ENCODE measurements at places on chromosomes 11 and 22. TPM values are rescaled to one million over a fixed set of nuclear protein-coding genes. Genes with fewer than 3 reads are reported as not detected.

NNMT gene
- total RNA-seq = 2.3 TPM

DNA sequence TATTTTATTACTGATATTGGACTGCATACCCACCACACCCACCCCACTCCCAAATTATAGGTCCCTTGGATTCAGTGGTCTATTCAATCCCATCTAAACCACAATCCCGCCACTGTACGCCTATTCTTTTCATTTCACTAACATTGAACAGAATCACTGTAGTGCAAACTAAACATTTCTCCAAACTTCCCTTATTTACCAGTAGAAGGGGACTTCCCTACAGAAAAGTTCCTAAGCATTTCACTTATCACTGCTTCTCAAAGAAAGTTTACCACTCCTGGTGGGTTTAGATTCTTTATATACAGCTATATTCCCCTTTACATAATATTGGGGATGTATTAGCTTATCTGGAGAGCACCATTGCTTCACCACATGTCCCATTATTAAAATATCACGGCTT lies 29.3 kb downstream of the OR8B12 start:
- peaks cover 61% of the 10 kb centered on the region for H3K27me3 ChIP-seq
- no peaks in the 10 kb centered on the region for H3K36me3 ChIP-seq
- no peaks in the 10 kb centered on the region for H3K4me1 ChIP-seq
- no peak overlapping the region for H3K27ac ChIP-seq

- no peaks in the 10 kb centered on the region for H3K36me3 ChIP-seq
- H3K27ac ChIP-seq = no peak overlapping the region
- no peaks in the 10 kb centered on the region for H3K27me3 ChIP-seq
- peaks cover 11% of the 10 kb centered on the region for H3K4me1 ChIP-seq
- H3K4me3 ChIP-seq = no peak overlapping the region
These were observed 221.7 kb downstream of the SNX19 start for GRCh38 chr11:130694488-130695045.

DNA sequence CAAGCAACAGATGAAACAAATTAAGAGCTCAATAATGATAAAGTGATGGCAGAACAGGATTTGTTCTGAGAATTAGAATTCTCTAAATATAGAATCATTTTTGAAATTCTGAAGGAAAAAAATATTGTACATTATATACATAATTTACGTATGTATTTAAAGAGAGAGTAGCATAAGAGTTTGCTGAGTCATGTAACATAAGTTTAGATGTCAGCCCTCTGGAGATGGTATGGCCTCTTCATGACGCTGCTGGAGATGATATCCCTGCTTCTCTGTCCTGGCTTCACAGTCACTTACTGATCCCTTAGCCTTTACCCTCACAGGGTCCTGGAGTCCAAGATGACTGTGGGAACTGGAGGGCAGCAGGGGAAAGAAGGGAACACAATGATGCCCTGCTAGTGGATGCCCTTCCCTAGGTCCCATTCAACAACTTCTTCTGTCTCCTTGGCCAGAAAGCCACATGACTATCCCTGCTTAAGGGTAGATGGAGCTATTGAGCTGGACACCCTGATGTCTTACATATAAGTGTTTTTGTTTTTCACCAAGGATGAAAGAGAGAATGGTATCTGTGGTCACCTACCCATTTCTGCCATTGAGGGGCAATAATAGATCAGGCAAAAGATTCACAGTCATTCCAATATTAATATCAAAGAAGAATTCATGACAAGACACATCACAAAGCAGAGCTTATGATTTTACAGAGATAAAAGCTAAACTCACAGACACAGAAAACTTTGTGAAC lies 753.1 kb downstream of the TBC1D22A start:
- H3K36me3 ChIP-seq = peaks cover 3% of the 10 kb centered on the region
- H3K4me1 ChIP-seq = no peaks in the 10 kb centered on the region
- no peak overlapping the region for H3K4me3 ChIP-seq
- H3K27ac ChIP-seq = no peak overlapping the region

DNA sequence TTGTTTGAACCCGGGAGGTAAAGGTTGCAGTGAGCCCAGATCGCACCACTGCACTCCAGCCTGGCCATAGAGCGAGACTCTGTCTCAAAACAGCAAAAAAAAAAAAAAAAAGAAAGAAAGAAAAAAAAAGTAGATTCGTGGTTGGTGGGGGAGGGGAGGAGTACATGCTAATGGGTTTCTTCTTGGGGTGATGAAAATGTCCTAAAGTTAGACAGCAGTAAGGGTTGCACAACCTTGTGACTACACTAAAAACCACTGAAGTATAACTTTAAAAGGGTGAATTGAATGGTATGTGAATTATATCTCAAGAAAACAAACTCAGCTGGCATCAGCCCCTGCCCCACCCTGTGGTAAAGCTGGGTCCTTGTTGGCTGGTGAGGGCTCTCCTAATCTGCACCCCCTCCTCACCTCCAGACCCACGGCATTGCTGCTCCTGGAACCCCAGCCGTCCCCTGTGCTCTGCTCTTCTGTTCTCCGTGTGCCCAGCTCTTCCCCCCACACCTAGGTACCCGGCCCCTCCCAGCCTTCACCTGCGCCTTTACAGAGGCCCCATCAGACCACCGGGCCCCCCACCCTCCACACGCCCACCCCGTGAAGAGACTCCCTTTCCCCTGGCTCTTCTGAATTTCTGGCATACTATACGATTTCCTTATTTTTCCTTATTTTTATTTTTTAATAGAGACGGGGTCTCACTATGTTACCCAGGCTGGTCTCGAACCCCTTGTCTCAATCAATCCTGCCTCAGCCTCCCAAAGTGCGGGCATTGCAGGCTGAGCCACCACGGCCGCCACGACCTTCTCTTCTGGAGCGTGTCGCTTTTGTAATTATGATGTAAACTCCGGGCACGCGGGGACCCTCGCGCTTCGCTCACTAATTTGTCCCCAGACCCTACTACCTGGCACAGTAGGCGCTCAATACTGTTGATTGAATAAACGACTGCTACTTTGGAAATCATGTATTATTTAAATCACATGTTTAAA lies 924 bp upstream of the FADD start:
- H3K27ac ChIP-seq = peak overlapping the region; percentile 86
- peak overlapping the region; percentile 90 for H3K4me3 ChIP-seq
- H3K27me3 ChIP-seq = peaks cover 6% of the 10 kb centered on the region
- peaks cover 6% of the 10 kb centered on the region for H3K36me3 ChIP-seq

DNA sequence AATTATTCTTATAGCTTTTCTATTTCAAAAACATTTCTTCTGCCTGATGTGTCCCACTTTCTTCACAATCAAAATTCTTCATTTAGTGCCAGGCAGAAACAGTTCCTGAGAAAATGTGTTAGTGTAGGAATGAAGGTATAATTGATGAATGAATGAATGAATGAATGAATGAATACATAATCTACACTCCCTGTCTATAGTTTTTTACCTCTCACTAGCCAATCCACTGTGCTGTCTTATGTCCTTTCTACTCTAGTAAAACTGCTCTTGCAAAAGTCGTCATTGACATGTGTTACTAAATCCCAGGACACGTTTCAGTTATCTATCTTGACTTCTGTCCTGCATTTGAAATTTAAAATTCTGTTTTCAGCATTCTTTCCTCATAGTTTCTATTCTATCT lies 42.9 kb downstream of the CHORDC1 start:
- peaks cover 20% of the 10 kb centered on the region for H3K36me3 ChIP-seq
- H3K4me1 ChIP-seq = peaks cover 4% of the 10 kb centered on the region
- H3K27me3 ChIP-seq = no peaks in the 10 kb centered on the region
- no peak for DNase-seq

DNA sequence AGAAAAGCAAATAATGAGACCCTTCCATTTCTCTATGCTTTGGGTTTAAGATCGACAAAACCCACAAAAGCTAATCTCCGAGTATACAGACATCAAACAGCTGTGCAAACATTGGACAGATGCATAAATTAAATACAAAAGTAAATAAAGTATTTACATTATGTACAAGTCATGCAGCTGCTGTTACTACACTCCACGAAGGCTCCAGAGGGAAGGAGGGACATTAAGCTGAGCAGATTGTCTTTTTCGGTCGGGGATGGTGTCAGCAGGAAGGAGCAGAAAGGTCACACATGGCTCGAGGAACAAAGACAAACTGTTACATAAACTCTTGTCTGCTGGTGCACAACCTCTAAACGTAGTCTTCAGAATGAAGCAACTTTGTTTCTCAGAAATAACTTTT lies 88.8 kb upstream of the BARX2 start:
- H3K4me1 ChIP-seq = peaks cover 63% of the 10 kb centered on the region
- no peak overlapping the region for H3K27ac ChIP-seq
- no peak overlapping the region for H3K4me3 ChIP-seq
- DNase-seq = no peak
- no peaks in the 10 kb centered on the region for H3K27me3 ChIP-seq

GRCh38 chr11:35035894-35036408 lies 103.0 kb upstream of the CD44 start:
- H3K4me1 ChIP-seq = no peaks in the 10 kb centered on the region
- no peak overlapping the region for H3K27ac ChIP-seq
- no peaks in the 10 kb centered on the region for H3K36me3 ChIP-seq
- DNase-seq = no peak

DNA sequence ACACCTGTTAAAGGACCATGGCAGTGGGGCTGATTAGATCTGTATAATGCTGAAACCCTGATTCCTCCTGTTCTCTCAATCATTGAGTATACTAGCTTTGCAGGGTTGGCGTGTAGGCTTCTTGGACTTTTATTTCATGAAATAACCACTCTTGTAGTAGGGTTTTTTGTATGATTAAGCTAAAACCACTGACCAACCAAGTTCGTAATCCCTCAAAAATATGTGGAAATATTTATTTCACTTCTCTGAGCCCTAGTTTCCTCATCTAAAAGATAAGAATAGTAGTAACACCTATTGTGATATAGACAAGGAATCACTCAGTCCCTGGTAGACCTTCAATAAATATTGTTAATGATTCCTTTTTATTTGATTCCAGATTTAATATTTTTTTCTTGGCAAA lies 4.2 kb downstream of the API5 start:
- no peak overlapping the region for H3K4me3 ChIP-seq
- peaks cover 27% of the 10 kb centered on the region for H3K4me1 ChIP-seq
- H3K27me3 ChIP-seq = no peaks in the 10 kb centered on the region
- no peak for DNase-seq
- peaks cover 3% of the 10 kb centered on the region for H3K36me3 ChIP-seq
- no peak overlapping the region for H3K27ac ChIP-seq

DNA sequence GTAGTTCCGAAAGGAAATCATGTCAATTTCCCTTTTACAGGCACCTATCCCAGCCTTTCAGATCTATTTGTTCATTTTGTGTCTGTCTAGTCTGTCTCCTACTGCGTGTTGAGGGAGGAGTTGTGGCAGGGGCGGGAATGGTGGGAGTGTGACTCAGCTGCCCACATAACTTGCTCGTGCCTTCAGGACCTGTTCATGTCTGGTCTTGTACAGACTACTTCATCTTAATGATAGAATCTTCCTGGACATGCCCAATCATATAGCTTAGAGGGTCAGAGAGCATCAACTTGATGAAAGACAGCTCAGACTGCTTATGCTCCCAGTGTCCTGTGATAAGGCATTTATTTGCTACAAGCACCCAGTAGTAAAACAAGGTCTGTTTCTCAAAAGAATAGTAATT lies 61.0 kb upstream of the BIRC3 start:
- peak overlapping the region; percentile 90 for H3K27ac ChIP-seq
- peaks cover 26% of the 10 kb centered on the region for H3K4me1 ChIP-seq
- no peak for DNase-seq
- no peaks in the 10 kb centered on the region for H3K27me3 ChIP-seq
- H3K36me3 ChIP-seq = no peaks in the 10 kb centered on the region

- DNase-seq = no peak
- no peak overlapping the region for H3K27ac ChIP-seq
- no peak overlapping the region for H3K4me3 ChIP-seq
- peaks cover 36% of the 10 kb centered on the region for H3K27me3 ChIP-seq
These were observed 56.6 kb downstream of the LMO2 start for GRCh38 chr11:33835143-33835878.

CHST1 gene
- total RNA-seq = 1.0 TPM

DNA sequence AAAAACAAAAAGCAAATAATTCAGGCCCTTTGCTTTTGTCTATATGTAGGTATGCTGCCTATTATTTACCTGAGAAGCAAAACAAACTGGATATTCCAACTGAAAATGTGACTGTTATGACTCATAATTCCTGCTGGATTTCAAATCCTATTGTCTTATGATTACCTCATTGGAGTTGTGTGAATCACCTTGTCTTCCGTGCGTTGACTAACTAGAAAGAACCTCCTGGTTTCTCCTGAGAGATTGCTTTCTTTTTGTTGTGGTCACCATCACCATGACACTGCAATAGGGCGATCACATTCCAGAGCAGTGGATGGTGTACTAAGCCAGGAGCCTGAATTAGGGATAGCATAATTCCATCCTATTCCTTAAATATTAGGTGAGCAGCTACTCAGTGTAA lies 23.0 kb upstream of the EXPH5 start:
- H3K27me3 ChIP-seq = no peaks in the 10 kb centered on the region
- H3K4me1 ChIP-seq = peaks cover 22% of the 10 kb centered on the region
- DNase-seq = no peak
- no peaks in the 10 kb centered on the region for H3K36me3 ChIP-seq
- no peak overlapping the region for H3K4me3 ChIP-seq
- no peak overlapping the region for H3K27ac ChIP-seq

- H3K4me1 ChIP-seq = peaks cover 17% of the 10 kb centered on the region
- peak overlapping the region; percentile 23 for H3K27ac ChIP-seq
- no peak overlapping the region for H3K4me3 ChIP-seq
- DNase-seq = no peak
- peaks cover 3% of the 10 kb centered on the region for H3K27me3 ChIP-seq
These were observed 39.8 kb upstream of the PRSS23 start for GRCh38 chr11:86760577-86760976.

GRCh38 chr22:29883775-29884097 lies 762 bp downstream of the MTMR3 start:
- H3K27me3 ChIP-seq = no peaks in the 10 kb centered on the region
- H3K4me1 ChIP-seq = peaks cover 12% of the 10 kb centered on the region
- H3K27ac ChIP-seq = peak overlapping the region; percentile 91
- DNase-seq = no peak
- no peaks in the 10 kb centered on the region for H3K36me3 ChIP-seq

ANKK1 gene
- 2.1 TPM for total RNA-seq

DNA sequence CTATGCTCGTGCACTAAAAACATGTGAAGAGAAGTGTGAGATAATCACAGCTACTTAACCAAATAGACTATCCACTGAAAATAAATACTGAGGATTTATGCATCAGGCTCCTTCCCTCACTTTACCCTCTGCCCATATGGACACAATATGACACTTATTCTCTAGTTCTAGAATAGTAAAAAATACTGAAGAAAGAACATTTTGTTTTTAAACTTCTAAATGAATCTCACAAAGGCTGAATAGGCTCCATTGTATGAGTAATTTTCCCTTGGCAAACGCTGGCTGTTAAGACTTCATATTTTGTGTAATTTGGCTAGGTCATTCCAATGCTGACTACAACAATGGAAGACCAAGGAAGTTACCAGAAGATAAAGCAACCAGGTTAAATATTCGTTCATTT lies 9.9 kb downstream of the HPS5 start:
- peaks cover 23% of the 10 kb centered on the region for H3K4me1 ChIP-seq
- DNase-seq = no peak
- H3K27ac ChIP-seq = peak overlapping the region; percentile 95
- peaks cover 14% of the 10 kb centered on the region for H3K36me3 ChIP-seq

- H3K4me1 ChIP-seq = peaks cover 22% of the 10 kb centered on the region
- H3K4me3 ChIP-seq = no peak overlapping the region
- no peak overlapping the region for H3K27ac ChIP-seq
- H3K36me3 ChIP-seq = no peaks in the 10 kb centered on the region
These were observed 812 bp upstream of the OR5A2 start for GRCh38 chr11:59427068-59427382.

APLNR gene
- 3.1 TPM for total RNA-seq

NADSYN1 gene
- 67.8 TPM for total RNA-seq

FAT3 gene
- 35.1 TPM for total RNA-seq

WNT7B gene
- total RNA-seq = 11.2 TPM

FGF4 gene
- total RNA-seq = not detected

- no peak for DNase-seq
- H3K4me1 ChIP-seq = peaks cover 67% of the 10 kb centered on the region
- H3K27me3 ChIP-seq = no peaks in the 10 kb centered on the region
- H3K36me3 ChIP-seq = peaks cover 5% of the 10 kb centered on the region
- H3K27ac ChIP-seq = peak overlapping the region; percentile 71
These were observed 12.5 kb downstream of the MAML2 start for GRCh38 chr11:96330511-96330859.
